ENCODE measurements at places on chromosomes 7 and 10. TPM values are rescaled to one million over a fixed set of nuclear protein-coding genes. Genes with fewer than 3 reads are reported as not detected.

SCART1 gene
- 0.19 TPM for total RNA-seq

KCNMA1 gene
- total RNA-seq: 75.8 TPM

HOXA2 gene
- 1.4 TPM for total RNA-seq

JAKMIP3 gene
- 1.8 TPM for total RNA-seq

Measured in A549 treated with DMSO at 1 μM for 4 hours (cell line).